Hematopoietic multipotent progenitor cell treated with erythropoietin and hydrocortisone succinate and interleukin-3 and kit ligand, for 6 days (in vitro differentiated cells): ENCODE measurements at places on chromosomes 4 and X.

DNA sequence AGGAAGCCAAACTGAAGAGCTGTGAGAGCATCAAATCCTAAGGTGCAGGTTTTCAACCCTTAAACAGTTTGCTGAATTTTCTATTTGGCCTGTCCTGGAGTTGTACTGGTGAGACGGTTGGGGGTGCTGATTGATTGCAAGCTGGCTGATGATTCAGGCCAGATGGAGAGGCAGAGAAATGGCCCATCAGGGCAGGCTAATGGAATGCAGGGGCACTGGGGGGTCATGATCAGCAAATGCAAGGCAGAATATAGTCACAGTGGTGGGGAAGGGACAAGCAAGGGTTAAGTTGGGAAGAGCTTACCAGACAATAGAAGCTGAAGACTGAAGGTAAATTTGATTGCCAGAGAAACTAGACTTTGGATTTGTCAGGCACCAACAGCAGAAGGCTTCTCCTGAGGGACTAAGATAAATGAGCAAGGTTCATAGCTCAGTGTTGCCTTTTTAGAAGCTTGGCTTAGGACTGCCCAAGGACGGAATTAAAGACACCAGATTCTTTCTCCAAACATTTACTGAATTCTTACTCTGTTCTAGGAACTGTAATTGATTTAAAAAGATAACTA is 4.3 kb upstream of the AADAT start:
- no peak for DNase-seq

DNA sequence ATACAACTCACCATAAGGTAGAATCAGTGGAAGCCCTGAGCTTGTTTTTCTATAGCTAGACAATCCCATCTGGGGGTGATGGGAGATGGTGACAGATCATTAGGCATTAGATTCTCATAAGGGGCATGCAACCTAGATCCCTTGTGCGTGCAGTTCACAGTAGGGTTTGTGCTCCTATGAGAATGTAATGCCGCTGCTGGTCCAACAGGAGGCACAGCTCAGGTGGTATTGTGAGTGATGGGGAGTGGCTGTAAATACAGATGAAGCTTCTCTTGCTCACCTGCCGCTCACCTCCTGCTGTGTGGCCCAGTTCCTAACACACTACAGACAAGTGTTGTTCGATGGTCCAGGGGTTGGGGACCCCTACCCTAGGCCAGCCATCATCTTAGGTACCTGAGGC is 5.9 kb upstream of the GATB start:
- DNase-seq: no peak

- no peak for DNase-seq
These were observed 120.3 kb upstream of the ATXN3L start for GRCh38 chrX:13440176-13440575.

DNA sequence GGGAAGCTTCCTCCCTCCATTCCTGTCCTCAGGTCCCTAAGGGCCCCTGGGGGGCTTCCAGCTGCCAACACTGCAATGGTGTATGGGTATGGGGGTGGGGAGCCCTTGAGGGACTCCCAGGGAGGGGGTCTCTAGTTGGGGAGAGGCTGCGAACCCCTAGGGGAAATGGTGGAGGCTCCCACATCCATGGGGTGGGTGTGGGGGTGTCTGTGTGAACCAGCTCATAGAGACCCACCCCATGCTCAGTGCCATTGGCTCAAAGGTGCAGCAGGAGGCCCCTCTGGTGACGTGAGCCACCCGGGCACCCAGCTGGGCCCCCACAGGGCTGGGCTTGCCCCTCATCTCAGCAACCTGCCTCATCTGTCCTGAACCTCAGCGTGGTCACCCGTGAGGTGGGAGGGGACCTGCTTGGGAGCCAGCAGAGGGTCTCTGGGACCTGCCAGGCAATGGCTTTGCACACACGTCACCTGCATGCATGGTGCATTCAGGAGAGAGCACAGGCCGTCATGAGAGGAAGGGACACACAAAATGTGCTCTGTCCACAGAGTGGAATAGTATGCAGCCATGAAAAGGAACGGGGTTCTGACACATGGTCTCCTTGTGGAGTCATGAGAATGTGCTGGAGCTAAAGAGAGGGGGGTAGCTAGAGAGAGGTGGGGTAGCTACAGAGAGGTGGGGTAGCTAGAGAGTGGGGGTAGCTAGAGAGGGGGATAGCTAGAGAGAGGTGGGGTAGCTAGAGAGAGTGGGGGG is 22.7 kb upstream of the PLCXD1 start:
- DNase-seq: no peak

DNA sequence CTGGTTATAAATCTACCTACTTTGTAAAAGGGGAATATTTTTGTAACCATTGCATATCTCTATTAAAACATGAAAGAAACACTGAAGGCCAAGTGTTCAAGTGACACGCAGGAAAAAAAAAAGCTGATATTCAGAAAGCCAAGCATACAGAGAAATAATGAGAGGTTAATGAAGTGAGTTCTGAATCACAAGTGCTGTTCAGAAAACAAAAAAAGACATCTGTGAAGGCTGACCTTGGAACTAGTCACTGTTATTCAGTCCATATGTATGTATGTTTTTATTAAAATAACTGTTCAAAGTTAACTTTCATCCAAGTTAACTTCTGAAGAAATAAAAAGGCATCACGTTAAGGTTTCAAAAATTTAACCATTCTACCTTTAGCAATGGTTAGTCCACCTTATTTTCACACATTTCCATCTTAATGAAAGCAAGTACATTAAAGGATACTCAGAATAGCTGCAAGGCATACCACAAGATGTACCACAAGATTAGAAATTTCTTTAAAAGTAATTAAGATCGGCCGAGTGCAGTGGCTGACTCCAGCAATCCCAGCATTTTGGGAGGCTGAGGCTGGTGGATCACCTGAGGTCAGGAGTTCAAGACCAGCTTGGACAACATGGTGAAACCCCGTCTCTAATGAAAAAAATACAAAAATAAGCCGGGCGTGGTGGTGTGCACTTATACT is 31.4 kb downstream of the SH3RF1 start:
- no peak for DNase-seq

DNA sequence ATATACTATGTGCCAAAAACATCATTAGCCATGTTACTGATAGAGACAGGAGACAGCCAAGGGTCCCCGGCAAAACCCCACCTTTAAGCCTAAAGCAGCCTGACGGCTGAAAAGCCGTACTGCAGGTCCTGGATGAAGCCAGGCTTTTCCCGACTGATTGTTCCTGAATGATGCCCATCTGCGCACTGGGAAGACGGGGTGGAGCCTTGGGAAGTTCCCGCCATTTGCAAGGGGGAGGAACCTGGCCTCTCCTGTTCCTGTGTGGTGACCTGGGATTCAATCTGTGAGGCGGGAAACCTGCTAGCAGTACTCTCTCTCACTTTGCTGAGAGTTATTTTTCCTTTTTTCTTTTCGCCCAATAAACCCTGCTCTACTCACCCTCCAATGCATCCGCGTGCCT is 15.1 kb upstream of the CAMK2D start:
- no peak for DNase-seq
